ENCODE measurements at places on chromosomes 3 and 15.

GRCh38 chr3:133827684-133828083 is 22.1 kb downstream of the SRPRB start:
- DNase-seq = no peak

DNA sequence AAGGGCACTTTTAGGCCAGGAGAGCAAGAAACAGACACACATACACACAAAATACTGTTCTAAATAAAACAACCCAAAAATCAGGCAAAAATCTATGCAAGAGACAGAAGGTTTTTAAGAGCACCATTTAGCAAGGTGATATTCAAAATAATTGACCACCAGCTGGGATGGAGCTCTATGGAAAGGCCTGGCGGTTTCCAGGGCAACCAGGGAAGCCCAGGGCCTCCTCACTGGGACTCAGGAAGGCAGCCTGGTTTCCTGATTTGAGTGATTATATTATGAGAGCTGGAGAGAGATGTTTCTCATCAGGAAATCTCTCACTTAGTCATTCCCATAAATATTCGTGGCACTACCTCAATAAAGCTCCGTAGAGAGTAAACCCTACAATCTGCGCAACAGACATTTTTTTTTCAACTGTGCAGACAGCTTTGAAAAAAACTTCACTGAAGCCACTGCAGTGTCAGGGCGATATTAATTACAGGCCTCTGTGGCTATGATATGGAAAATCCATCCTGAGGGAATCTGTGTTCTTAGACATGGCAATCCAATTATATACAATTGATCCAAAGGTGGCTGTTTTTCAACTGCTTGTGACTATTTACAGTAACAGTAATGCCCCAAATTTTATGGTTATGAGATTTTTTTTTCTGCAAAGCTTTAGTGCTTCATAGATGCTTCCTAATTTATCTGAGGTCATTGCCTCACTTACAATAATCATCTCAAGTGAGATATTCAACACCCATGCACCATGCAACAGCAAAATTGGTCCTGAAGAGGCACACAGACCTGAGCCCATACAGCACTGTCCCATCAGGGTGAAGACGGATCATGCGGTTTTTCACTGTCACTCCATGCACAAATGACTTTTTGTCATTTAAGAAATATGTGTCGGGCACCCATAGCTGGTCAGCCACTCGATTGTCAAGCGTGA is 152.1 kb downstream of the GABRB3 start:
- no peak for DNase-seq

DNA sequence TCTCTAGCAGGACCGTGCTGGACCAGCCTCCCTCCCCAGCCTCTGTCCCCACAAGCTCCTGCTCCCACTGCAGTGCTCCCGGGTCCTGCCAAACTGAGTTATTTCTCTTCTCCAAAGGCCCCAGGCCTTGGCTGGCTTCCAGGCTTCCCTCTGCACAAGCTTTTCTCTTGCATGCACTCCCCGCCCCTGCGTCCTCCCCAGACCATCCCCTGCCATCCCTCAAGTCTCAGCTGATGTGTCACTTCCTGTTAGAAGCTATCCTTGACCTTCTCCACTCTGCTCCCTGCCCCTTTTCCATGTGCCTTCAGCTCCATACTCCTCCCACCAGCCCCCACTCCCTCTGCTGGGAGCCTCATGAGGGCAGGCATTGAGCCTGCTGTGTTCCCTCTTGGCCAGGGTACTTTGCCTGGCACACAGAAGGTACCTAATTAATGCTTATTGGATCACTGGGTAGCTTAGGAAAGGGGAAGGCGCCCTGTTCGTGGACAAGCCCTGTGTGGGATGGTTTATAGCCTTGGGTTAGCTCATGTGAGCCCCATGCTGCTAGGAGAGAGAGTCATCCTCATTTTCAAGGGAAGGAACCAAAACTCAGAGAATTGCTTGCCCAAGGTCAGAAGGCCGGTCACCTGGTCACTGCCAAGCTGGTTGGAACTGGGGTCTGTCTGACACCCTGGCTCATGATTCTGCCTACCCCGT is 56.4 kb downstream of the FEM1B start:
- DNase-seq = peak; percentile 41

- DNase-seq = no peak
Measured at GRCh38 chr3:63654211-63654610, 1.7 kb downstream of the SNTN start.

- no peak for DNase-seq
Measured at GRCh38 chr3:103949693-103950092, 1417.0 kb upstream of the ALCAM start.

- DNase-seq = no peak
Measured at GRCh38 chr3:125207507-125207906, 5.0 kb downstream of the SLC12A8 start.

DNA sequence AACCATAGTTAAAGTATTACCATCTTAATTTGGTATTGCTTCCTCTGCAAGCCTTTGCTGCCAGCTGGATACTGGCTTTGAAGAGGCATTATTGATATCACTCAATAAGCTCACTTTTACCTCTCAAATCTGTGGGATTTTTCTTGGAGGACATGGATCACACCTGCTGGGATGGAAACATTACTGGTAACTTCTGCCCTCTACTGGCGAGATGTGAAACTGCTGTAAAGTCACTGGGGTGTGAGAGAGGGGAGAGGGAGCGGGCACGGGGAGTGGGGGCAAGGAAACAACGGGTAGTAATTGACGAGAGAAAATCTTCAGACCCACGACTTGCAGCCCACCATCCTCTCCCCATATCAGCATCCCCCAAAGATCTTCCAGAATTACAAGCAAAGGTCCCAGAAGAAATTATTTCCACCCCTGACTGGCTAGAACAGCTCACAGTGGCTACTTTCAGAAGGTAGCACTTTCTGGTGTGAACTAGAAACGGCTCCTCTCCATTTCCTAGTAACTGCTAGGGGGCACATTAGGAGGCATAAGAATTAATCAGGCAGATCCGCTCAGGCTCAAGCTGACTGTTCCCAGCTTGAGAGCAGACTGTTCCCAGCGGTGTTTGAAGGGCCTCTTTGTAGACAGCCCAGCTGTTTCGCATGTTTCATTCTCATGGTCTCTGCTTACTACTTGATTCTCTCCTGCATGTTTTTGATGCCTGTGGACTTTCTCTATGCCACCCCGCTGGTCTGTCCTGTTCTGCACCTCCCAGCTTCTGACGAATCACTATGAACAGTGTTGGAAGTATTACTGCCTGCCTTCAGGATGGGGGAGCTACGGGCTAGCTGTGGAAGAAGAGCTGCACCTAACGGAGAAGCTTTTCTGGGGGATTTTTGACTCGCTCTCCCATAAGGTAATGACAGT is 230.4 kb upstream of the CHRM5 start:
- no peak for DNase-seq

- DNase-seq = no peak
Measured at GRCh38 chr3:189941679-189942078, 179.0 kb downstream of the P3H2 start.

DNA sequence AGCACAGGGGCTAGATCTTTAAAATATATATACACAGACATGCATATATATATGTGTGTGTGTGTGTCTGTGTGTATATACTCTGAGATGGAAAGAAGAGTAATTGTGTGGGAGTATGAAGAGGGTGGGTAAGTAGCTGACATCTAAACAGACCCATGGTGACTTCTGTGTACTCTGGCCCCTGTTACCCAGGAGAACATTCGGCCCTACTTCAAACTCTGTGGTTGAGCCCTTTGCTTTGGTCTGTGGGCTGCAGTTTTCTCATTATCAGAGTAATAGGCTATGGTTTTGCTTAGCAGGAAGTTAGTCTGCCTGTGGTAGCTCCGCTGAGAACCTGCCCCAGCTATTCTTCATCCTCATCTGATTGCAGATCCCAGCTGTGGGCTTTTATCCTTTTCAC is 141.4 kb downstream of the RBPMS2 start:
- no peak for DNase-seq

DNA sequence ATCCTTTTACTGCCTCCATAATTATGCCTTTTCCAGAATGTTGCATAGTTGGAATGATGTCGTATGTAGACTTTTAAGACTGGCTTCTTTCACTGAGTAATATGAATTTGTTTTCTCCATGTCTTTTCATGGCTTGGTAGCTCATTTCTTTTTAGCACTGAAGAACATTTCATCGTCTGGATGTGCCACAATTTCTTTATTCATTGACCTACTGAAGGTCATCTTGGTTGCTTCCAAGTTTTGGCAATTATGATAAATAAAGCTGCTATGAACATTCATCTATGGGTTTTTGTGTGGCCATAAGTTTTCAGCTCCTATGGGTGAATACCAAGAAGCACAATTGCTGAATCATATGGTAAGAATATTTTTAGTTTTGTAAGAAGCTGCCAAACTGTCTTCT is 23.2 kb upstream of the RARRES1 start:
- DNase-seq = no peak

DNA sequence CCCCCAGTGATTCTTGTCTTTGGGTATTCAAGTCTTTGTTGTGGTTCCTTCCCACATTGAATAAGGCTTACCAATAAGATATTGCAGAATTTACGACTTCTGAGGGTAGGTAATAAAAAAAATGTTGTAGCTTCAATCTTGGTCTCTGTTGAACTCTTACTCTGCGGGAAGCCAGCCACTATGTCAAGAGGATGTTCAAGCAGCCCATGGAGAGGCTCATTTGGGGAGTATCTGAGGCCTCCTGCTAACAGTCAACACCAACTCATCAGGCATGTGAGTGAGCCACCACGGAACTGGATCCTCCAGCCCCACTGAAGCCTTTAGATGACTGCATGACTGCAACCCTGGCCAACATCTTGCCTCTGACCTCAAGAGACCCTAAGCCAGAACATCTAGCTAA is 3.2 kb upstream of the TBC1D23 start:
- no peak for DNase-seq

DNA sequence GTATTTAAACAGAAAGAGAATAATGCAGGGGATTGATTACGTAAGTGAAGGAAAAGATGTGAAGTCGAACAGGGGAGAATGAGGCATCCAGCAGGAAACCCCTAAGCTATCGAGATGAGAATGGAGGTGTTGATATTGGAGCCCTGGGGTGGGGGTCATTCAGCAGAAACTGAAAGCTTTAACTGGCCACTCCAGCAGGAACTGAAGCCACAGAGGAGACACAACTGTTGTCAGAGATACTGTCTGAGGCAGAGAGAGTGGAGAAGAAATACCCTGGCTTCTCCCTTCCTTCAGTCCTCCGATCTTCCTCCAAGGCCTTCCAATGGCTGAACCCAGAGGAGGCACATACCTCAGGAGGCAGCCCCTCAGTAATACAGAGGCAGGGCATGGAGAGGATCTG is 152.4 kb downstream of the THRB start:
- no peak for DNase-seq

GRCh38 chr15:73225358-73226015 is 143.3 kb downstream of the HCN4 start:
- no peak for DNase-seq

DNA sequence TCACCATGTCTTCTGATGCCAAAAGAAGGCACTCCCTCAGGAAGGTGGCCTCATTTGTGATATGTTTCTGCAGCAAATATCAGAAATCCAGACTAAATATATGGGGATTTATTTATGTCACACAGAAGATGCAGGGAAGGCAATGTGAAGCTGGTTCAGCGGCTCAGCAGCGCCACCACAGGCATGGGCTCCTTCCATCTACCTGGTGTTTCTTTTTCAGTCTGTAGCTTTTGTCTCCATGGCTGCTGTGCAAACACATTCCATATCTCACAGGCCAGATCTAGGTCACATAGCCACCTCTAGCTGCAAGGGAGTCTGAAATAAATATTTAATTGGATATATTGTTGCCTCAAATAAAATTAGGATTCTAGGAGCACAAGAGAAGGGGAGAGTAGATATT is 502.1 kb upstream of the IL12A start:
- DNase-seq = no peak

- no peak for DNase-seq
Measured at GRCh38 chr3:143331350-143331749, 211.8 kb downstream of the CHST2 start.

DNA sequence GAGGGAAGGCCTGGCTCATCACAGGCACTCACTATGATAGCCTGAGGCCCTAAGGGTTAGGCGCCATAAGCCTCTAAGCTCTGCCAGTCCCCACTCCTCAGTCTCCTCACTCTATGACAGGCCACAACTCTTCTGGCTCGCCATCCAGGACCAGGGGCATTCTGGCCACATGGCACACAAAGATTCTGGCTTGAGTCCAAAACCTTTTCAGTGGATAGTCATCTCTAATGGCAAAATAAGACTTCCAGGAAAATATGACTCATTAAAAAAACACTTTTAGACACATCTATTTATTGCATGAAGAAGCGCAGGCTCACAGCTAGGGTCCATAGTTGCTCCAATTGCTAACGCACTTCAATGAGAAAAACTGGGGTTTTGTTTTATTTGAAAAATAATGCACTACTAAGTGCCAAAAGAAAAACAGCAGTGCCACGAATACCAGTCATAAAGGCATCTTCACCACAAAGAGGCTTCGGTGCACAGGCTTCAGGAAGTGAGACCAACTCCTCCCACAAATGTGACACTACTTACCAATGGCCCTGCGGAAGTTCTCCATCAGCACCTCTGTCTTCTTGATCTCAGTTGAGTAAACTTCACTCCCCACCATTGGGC is 11.1 kb downstream of the RUVBL1 start:
- peak; percentile 78 for DNase-seq

GRCh38 chr15:37111427-37111717 is 11.0 kb upstream of the MEIS2 start:
- DNase-seq = no peak

DNA sequence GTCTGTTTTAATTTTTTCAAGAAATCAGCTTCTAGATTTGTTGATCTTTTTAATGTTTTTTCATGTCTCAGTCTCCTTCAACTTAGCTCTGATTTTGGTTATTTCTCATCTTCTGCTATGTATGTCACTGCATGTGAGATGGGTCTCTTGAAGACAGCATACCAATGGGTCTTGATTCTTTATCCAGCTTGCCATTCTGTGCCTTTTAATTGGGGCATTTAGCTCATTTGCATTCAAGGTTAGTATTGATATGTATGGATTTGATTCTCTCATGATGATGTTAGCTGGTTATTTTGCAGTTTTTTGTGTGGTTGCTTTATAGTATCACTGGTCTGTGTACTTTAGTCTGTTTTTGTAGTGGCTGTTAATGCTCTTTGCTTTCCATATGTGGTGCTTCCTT is 39.4 kb downstream of the CEP63 start:
- no peak for DNase-seq

DNA sequence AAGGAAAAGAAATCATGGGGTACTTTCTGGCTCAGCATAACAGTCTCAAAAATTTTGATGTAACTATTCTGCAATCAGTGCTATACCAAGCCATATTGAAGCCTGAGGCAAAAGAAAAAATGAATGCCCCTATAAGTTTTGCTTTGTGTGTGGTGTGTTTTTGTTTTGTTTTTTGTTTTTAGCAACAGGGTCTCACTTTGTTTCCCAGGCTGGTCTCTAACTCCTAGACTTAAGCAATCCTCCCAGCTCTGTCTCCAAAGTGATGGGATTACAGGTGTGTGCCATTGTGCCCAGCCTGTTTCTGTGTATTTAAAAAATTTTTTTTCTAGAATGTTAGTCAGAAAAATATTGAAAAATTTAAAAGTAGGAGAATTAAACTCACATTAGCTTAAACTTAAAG is 93.2 kb downstream of the ZNF280D start:
- DNase-seq = no peak
